ENCODE measurements at places on chromosomes 2 and 18. TPM values are rescaled to one million over a fixed set of nuclear protein-coding genes. Genes with fewer than 3 reads are reported as not detected.

- no peak for DNase-seq
These were observed 91.5 kb upstream of the NOSTRIN start for GRCh38 chr2:168710754-168711467.

- DNase-seq = no peak
These were observed 82.9 kb upstream of the CDKL4 start for GRCh38 chr2:39326644-39327043.

GRCh38 chr2:26576565-26577441 lies 64.4 kb downstream of the CIB4 start:
- peak; percentile 27 for DNase-seq

DNA sequence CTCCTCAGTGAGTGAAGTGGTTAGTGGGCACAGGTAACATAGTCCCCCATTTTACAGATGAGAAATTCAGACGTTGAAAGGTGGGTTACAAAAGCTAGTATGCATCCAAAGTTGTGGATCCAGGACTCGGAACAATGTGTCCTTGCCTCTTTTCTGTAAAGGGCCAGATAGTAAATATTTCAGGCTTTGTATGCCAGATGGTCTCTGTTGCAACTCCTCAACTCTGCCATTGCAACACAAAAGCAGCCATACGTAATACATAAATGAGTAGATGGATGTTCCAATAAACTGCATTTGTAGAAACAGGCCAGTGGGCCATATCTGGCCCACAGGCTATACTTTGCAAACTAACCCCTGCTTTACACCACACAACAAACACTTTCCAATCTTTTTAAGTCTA lies 166.6 kb upstream of the PKDCC start:
- no peak for DNase-seq

- no peak for DNase-seq
These were observed 1.4 kb upstream of the PLCL1 start for GRCh38 chr2:197803033-197803444.

GRCh38 chr2:191115391-191115790 lies 35.4 kb downstream of the STAT4 start:
- no peak for DNase-seq

- DNase-seq = no peak
These were observed 103.1 kb downstream of the PPP1R1C start for GRCh38 chr2:182088681-182089320.

DNA sequence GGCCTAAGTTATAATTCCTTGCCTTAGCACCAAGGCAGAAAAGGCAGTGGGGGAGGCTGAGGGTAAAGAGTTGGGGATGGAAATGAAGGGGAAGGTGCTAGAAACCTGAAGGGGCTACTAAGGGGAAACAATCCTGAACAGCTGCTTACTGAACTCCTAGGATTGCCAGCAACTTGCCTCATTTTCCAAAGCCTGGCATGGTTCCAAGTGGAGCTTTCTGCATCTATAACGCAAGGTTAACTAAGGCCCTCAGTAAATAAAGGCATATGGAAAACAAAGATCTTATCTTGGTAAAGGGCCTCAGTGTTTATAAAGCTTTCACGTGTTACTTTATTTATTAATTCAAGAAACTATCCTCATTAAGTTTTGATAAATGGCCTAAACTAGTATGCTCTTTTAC lies 10.9 kb downstream of the MEP1B start:
- no peak for DNase-seq

DNA sequence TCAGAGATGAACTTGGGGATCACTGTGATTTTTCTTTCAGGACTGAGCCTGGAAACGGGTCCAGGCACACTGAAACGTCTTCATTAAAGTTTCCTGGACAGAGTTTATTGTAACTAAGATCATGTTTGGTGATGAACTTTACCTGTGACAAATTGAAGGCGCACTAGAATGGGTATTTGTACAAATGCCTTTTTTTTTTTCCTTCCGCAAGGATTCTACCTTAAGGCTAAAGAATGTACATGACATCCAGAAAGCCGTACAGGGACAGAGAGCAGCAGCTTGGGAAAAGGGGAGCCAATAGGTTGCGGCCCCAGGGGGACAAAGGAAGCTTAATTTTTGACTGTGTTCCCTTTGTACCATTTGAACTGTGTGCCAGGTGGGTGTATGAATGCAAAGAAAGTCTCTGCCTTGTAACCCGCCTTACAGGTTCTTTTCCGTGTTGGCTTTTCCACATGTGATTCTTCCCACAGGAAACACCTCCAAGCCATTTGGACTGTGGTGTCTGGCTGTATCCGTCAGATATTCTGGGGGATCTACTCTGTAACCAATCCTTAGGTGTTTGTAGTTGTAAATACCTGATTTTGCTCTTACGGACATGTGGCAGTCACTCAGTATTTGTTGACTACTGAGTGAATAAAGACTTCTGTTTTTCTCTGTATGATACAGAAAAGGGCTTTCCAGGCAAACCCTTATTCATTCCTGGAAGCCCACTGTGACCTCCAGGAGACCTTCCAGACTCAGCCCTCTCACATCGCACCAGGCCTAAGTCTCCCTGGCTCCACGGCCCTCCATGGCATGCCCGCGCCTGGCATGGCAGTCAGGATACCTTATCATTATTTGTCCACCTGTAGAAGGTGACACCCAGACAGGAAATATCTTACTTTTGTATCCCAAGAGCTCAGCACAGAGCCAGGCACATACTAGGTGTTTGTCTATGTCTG lies 1.1 kb downstream of the LRRFIP1 start:
- DNase-seq = no peak

GRCh38 chr2:180618570-180618969 lies 361.8 kb upstream of the UBE2E3 start:
- no peak for DNase-seq

- no peak for DNase-seq
These were observed 37.2 kb downstream of the CASP10 start for GRCh38 chr2:201220102-201220570.

DNA sequence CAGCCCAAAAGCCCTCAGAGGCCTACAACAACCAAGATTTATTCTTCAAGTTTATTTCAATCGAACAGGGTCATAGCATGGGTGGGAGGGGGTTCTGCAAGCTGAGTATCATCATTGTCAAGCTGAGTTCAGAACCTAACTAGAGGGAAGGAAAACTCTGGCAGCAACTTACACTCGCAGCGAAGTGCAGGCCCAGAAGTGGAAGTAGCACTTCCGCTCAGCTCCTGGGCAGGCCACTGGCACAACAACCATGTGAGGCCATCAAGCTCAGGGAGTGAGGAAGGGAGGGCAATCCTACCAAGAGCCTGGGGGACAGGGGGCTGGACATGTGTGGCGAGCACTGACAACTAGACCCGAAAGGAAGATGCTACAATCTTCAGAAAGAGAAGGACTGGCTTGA lies 4.8 kb downstream of the UXS1 start:
- no peak for DNase-seq

DNA sequence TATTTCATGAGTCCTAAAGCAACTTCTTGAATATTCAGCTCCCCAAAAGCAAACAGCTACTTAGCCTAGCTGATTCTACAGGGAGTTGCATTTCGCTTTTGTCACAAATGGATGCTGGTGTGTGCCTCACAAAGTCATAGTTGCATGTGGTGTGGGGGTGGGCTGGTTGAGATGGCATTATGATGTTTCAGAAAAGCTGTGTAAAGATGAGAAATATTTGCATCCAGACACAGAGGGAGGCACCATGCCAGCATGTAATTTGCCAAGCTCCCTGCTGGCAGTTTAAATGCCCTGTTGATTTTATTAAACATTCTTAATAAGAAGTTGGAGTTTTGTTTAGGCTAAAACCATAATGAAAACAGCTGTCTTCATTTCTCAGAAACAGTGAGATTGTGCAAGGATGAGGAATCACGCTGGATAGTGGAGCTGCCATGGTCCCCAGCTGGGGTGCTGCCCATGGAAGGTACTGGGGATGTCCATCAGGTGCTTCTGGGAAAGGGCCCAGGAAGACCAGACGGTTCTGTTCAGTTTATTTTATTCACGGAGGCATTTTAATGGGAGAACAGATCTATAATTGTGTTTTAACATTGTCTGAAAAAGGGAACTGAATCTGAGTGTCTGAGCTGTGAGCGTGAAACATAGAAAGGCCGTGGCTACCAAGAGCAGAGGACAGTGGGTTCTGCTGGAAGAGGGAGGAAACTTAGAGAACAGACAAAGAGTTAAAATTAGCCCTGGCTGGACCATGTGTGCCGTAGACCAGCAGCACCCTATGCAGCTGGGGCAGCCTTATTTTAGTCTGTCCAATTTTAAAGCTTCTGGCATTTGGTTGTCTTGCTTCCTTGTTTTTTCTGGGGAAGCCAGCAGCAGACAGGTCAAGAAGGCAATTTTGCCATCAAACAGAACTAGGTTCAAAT lies 177.1 kb downstream of the FAM210A start:
- DNase-seq = peak; percentile 29

DNA sequence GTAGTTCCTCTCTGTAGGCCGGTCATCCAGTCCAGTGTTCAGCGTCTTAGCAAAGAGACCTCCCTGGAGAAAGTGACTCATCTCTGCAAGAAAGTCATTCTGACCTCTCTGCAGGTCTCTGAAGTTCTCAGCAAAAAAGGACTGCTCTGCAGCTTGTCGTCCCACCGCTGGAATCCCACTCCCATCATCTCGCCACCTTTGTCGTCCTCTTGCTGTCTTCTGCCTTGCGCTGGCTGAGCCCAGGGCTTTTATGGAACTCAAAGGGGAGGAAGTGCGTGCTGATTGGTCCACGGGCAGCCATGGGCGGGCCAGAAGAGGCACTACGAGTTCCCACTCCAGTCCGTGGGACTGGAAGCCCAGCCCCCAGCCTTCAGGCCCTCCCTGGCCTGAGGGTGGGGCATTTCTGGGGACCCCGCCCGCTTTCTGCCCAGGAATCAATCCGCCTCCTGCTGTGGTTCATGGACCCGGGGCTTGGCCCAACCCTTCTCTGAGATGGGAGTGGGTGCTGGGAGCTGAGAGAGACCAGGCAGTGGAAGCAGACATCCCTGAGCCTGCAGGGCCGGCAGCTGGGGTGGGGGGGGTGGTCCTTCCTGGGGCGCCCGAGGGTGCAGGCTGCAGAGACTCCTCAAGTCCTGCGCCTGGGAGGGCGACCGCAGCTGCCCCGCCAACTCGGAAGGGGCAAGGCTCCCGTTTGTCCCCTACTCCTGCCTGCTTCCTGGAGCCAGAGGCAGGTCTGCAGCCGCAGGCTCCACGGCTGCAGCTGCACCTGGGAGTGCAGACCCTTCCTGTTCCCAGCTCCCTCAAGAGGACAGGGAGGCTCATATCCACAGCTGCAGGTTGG lies 660.7 kb upstream of the RAB6C start:
- no peak for DNase-seq

GRCh38 chr2:165877565-165878550 lies 75.7 kb downstream of the TTC21B start:
- no peak for DNase-seq

- DNase-seq = no peak
These were observed 110.2 kb downstream of the PRKCE start for GRCh38 chr2:45761635-45762034.

DNA sequence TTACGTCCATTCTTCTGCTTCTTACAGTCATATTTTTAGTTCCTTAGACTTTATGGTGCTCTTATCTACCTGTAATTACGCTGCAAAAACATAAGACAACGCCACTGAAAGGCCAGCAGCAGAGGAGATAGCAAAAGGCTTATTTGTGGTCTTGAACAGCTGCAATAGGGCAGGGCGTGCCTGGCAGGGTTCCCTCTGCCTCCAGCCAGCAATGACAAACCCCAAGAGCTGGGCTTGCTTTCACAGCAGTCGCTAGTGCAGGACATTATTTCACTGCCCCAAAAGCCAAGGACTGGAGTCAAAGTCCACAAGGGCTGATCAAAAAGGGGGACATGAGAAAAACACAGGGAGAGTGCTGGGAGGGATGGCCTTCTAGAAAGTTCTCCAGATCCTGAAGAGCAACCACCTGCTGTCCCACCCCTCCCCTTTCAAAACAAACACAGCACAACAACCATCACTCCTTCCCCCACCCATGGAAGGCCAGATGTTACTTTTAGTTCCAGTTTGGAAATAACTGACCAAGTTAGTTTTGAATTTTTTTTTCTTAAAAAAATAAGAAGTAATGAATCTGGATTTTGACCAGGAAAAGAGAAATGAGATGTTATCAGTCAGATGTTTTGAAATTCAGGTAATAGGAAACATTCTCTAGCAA lies 127.8 kb downstream of the RBMS1 start:
- DNase-seq = no peak

GRCh38 chr2:68119504-68119903 lies 38.2 kb upstream of the PNO1 start:
- DNase-seq = no peak

- DNase-seq = no peak
These were observed 48.4 kb downstream of the RBBP8 start for GRCh38 chr18:22981274-22982133.

RGPD3 gene
- total RNA-seq = 0.43 TPM

MREG gene
- total RNA-seq = 19.5 TPM

AKAIN1 gene
- total RNA-seq = 0.91 TPM

CYP27A1 gene
- total RNA-seq = 28.7 TPM

C2orf15 gene
- total RNA-seq = 3.5 TPM

MYO3B gene
- 0.14 TPM for total RNA-seq

TPO gene
- 1.00 TPM for total RNA-seq

CXCR1 gene
- not detected for total RNA-seq
